ENCODE measurements at places on chromosomes 7 and 10.

- DNase-seq = no peak
Observed at GRCh38 chr7:22728401-22729029, 1.5 kb downstream of the IL6 start.

GRCh38 chr10:31207636-31208035 lies 111.4 kb upstream of the ZEB1 start:
- no peak for DNase-seq

DNA sequence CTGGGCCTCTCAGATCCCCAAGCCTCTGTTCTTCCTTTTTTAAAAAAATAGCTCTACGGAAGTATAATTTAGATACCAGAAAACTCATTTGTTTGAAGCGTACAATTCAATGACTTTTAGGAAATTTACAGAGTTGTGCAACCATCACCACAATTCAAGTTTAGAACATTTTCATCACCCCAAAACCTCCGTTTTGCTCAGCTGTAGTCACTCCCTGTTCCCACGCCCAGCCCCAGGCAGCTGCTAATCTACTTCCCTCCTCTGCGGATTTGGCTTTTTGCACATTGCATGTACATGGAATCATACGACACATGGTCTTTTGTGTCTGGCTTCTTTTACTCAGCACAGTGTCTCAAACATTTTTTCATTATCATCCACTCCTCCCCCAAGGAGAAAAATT lies 229.2 kb downstream of the TCF7L2 start:
- DNase-seq = no peak

GRCh38 chr10:17923728-17924127 lies 28.0 kb upstream of the SLC39A12 start:
- no peak for DNase-seq

Data from effector memory CD8-positive, alpha-beta T cell (primary cell).